ENCODE measurements at places on chromosomes 4 and X.

DNA sequence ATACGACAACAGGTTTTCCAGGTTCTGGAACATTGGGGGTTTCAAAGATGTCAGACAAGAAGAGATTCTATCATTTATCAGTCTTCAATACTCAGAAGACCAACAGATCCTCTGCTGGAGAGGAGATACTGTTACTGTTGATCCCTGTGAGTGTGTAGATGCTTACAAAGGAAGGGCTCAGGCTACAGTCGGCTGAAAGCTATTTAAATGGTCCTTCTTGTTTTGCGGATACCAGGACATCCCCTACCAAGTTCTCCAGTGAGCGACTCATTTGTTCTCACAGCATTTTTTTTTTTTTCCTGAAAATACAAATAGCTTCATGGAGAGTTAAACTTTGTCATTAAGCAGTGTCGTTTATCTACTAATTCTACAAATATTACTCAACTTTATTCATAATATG lies 201.6 kb downstream of the CAMK2D start:
- no peak for DNase-seq

DNA sequence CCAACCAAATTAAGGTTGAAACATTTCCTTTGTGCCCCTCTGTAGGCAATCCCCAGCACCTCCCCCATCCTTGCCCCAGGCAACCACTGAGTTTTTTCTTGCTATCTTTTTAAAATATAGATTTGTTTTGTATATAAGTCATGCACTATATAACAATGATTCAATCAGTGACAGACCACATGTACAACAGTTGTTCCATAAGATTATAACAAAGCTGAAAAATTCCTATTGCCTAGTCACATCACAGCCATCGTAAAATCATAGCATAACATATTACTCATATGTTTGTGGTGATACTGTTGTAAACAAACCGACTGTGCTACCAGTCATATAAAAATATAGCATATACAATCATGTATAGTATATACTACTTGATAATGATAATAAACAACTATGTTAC lies 211.9 kb upstream of the NRK start:
- DNase-seq = no peak

GRCh38 chrX:20066968-20067708 lies 49.6 kb downstream of the MAP7D2 start:
- DNase-seq = no peak

- DNase-seq = no peak
Measured at GRCh38 chrX:40968180-40968579, 117.1 kb upstream of the USP9X start.

GRCh38 chrX:11655282-11656015 lies 10.3 kb downstream of the ARHGAP6 start:
- no peak for DNase-seq

DNA sequence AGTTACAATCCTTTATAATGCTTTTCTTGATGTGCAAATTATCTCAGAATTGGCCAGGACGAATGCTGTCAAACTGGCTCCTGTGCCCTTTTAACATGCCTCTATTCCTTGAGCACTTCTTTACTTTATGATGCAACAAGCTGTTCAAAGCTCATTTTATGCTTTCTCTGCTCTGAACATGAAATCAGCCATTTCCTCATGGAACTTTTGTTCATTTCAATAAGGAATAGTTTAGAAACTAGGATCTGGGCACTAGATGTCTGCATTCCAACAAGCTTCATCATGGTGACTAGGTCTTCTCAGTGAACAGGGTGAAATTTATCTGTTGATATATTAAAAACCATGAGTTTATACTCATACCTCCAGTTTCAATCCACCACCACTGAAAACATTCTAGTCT lies 87.3 kb upstream of the TEX13A start:
- no peak for DNase-seq

DNA sequence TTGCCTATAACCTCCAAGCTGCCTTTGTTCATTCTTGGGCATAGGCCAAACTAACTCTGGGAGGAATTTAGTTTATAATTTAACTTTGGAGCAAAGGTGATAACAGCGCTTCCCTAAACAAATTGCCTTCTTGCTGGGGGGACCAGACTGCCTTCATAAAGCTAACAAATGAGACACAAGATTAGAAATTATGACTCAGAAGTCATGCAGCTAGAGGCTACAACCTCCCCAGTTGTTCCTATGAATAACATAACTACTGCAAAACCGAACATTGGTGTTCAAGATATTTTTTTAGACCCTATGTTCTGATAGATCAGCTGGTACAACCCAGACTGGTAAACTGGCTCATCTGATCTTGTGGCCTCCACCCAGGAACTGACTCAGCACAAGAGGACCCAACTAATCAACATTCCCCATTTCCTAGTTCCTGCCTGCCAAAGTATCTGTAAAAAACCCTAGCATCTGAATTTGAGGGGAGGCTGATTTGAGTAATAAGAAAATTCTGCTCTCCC lies 22.0 kb upstream of the TMPRSS11B start:
- no peak for DNase-seq

DNA sequence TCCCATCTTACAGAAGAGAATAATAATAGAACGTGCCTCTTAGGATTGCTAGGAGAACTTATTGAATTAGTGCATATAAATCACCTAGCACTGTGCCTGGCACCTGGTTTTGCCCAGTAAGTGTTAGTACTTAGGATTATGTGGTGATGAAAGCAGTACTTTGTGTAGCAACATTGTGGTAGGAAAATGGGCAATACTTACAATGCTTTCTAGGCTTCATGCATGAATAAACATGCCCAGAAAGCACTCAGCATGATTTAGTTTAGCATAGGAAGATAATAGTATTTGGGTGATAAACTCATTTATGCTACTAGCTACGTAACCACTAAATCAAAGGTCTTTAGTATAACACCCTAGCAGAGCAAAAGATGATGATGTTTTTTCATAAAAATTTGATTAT lies 105.6 kb downstream of the NEUROG2 start:
- DNase-seq = no peak

- no peak for DNase-seq
Measured at GRCh38 chr4:165464813-165465381, 86.1 kb downstream of the CPE start.

DNA sequence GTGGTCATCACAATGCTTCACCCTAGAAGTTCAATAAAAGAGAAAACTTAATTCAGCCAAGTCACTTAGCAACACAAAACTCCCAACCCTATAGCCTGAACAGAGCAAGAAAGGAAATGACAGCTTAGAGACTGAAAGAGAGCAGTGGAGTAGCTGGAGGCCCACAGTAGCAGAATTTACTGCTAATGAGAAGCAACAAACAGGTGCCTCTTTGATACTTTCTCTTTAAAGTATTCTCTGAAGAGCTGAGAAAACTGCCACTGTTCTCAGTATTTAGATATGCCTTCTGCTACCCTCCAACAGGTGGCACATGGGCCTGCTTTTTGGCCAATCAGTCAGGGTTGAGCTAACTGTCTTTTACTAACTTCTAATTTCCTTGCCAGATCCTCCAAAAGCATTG lies 240.0 kb downstream of the GPC3 start:
- DNase-seq = no peak

DNA sequence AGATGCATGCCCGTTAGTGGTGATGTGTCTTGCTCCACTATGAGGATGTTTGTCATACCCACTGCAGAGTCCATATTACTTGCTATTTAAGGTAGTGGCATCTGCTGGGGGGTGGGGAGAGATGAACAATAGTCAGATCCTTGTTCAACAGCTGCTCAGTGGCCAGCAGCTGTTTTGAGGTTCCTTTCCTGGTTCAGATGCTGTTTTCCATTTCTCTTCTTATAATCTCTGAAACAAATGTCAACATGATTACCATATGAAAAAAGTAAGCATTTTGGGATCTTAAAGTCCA lies 1567.9 kb upstream of the TENM3 start:
- DNase-seq = no peak

GRCh38 chr4:82825425-82825824 lies 26.8 kb upstream of the SCD5 start:
- DNase-seq = no peak

- DNase-seq = no peak
Measured at GRCh38 chr4:24630937-24631336, 46.6 kb upstream of the DHX15 start.

DNA sequence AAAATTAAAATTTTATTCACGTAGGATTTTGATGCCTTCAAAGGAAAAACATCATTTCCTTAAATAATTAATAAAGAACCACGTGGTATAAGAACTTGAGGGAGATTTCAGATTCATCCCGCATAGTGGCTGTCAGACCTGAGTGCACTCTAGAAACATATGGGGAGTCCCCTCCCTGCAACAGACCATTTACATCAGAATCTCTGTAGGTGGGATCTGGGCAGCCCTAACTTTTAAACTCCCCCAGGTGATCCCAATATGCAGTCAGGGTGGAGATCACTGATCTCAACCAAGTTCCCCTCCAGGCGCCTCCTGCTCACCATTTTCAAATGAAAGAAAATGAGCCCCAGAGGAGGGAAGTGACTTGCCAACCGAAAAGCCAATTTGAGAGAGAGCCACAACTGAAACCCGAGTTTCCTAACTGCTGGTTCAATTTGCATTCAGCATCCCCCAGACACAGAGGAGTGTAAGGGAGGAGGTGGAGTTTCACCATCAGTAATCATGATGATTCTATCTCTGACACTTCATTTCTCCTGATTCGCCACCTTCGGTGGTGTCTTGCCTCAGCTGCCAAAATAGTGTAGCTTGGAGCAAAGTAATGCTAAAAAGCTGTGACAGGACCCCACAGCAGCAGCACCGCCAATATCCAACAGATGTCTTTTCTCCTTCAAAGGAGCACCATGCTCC lies 11.4 kb downstream of the RNF150 start:
- no peak for DNase-seq

GRCh38 chr4:138831948-138832347 lies 183.6 kb upstream of the NOCT start:
- DNase-seq = no peak

- no peak for DNase-seq
Measured at GRCh38 chr4:152620218-152620617, 59.6 kb downstream of the TMEM154 start.

- no peak for DNase-seq
Measured at GRCh38 chr4:171432536-171432935, 380.7 kb upstream of the GALNTL6 start.

DNA sequence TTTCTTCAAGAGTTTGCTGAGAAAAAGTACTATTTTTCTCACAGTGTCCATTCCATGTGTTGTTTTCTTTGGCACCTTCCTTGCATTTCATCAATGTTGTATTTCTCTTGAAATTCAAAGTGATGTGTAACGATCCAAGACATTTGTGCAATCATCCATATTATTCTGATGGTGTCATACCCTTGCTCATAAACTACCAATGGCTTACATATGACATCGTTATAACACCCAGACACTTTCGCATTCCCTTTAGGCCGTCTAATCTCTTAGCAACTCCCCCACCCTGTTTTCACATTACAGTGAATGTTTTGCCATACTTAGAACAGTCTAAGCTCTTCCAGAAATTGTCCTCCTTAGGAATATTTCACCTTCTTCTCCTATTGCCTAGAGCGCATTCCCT lies 1779.0 kb downstream of the PCDH7 start:
- DNase-seq = no peak

- DNase-seq = no peak
Measured at GRCh38 chrX:69238114-69238886, 73.0 kb upstream of the PJA1 start.

DNA sequence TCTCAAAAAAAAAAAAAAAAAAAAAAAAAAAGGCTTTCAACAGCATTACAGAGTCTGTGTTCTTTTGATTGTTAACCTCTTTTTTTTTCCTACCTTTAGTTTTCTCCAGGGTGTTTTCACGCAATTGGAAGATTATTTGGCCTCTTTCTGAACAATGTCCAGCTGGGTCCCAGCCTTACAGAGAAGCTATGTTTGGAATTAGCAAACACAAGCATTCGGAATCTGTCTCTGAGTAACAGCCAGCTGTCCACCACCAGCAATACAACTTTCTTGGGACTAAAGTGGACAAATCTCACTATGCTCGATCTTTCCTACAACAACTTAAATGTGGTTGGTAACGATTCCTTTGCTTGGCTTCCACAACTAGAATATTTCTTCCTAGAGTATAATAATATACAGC lies 13.3 kb downstream of the TLR3 start:
- DNase-seq = no peak

DNA sequence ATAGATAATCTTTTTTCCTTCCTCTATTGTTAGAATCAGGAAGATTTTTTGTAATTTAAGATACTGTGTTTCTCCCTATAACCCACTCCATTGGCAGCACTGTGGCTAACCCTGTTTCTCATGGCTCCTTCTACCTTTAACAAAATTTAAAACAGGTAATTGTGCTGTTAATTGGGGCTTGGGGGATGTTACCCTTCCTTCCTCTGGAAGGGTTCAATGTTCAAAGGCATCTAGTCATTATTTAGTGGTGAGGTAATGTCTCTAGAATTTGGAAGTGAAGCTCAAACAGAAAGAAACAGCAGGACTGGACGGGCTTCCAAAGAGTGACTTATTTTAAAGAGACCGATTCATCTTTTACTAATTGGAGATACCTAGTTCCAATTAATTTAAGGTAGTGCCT lies 166.4 kb downstream of the TRIML1 start:
- DNase-seq = no peak

DNA sequence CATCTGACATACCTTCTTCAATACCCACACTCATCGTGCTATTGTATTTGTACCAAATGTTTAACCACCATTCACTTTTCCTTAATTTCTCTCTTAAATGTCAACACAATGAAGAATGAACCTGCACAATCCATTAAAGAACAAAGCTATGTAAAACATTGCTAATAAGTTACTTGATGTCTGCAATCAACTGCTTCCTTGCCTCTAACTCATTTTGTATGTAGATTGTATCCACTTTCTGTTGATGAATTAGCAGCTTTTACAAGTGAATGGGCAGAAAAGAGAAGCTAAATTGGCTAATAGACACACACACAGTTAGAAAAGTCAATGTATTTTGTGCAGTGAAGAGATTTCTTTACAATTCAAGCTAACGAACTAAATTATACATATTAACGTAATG lies 212.5 kb upstream of the NDST3 start:
- no peak for DNase-seq

- no peak for DNase-seq
Measured at GRCh38 chr4:70623323-70623722, 5.2 kb upstream of the ENAM start.

DNA sequence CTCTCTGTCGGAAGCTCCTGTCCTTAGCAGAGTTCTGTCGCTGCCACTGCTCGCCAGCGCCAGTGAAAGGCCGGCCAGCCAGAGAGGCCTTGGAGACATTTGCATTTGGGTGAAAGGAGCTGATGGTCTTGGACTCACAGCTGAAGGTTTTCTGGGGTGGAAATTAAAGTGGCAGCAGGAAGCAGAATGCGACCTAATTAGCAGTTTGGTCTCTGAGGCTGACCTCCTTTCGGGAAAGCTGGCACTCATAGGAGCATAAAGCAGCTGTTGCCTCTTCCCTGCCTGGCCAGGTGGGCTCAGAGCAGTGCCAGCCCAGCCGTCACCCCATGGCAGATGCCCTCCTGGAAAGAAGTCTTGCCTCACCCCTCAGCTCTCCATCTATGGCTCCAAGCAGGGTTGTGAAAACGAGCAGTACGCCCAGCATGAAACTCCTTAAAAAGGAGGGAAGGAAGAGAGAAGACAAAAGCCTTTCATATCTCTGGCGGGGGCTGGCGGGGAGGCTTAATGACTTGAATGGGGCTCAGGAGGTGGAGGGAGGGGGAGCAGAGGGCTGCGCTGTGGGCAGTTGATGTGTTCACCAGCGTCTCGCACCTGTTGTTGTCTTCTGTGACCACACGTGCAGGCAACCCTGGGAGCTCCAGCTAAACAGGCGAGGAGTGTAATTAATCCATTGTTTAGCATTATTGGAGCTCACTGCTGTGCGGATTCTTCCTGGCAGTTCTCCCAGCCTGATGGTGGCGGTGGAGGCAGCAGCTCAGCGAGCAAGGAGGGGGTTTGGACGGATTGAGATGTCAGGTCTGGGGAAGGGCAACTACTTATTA lies 264.0 kb downstream of the MID1IP1 start:
- no peak for DNase-seq
